ENCODE measurements at places on chromosomes 5 and 9.

GRCh38 chr9:127308652-127309434 is 44.3 kb downstream of the GARNL3 start:
- no peak for DNase-seq
- H3K4me3 ChIP-seq: no peak overlapping the region
- no peak overlapping the region for H3K27ac ChIP-seq
- no peaks in the 10 kb centered on the region for H3K36me3 ChIP-seq

DNA sequence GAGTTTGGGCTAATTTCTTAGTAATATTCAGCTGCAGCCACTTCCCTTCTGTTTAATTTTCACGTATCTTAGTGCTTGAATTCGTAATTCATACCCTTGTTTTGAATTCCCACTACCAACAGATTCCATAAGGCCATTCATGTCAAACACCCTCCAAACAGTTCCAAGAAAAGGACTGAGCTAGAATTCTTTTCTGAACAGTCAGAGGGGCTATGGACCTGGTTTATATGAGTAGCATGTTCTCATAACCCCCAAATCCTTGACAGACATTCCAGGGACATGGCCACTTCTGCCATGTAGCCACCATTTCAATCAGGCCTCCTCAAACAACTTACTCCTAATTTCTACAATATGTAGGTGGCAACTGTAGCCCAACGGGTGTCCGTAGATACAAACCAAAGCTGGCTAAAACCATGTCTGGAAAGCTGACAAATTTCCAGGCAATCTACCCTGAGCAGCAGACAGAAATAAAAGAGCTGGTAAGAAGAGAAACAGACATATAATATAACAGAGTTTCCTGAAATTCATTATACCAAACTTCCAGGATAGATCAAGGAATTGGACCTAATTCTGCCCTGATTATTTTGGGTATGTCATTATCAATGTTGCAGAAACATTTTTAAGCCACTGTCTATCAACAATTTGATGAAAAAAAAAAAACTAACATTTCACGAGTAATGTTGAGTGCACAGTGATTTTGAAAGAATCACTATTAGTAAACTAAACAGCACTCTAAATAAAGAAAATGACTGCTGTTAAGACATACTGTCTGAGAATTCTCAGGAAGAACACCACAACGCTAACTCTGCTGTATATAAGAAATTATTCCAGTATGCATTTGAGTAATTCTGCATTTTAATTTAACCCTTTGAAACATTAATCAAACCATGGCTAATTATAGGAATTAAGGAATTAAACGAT is 40.7 kb downstream of the EBF1 start:
- H3K27ac ChIP-seq: no peak overlapping the region
- H3K36me3 ChIP-seq: no peaks in the 10 kb centered on the region
- H3K4me3 ChIP-seq: no peak overlapping the region

GRCh38 chr9:38001430-38001829 is 67.6 kb downstream of the SHB start:
- peaks cover 49% of the 10 kb centered on the region for H3K4me1 ChIP-seq
- no peak overlapping the region for H3K27ac ChIP-seq
- H3K4me3 ChIP-seq: no peak overlapping the region

GRCh38 chr9:121399883-121400607 is 30.0 kb upstream of the STOM start:
- H3K27ac ChIP-seq: no peak overlapping the region
- DNase-seq: no peak
- H3K4me3 ChIP-seq: no peak overlapping the region
- peaks cover 7% of the 10 kb centered on the region for H3K4me1 ChIP-seq

- no peak for DNase-seq
- H3K4me3 ChIP-seq: no peak overlapping the region
- H3K4me1 ChIP-seq: no peaks in the 10 kb centered on the region
- no peak overlapping the region for H3K27ac ChIP-seq
These were observed 137.6 kb downstream of the CRB2 start for GRCh38 chr9:123493627-123494026.

- peaks cover 9% of the 10 kb centered on the region for H3K4me1 ChIP-seq
- no peaks in the 10 kb centered on the region for H3K36me3 ChIP-seq
- no peak for DNase-seq
- H3K27me3 ChIP-seq: peaks cover 13% of the 10 kb centered on the region
- no peak overlapping the region for H3K27ac ChIP-seq
- H3K4me3 ChIP-seq: no peak overlapping the region
These were observed 8.8 kb upstream of the IGFBPL1 start for GRCh38 chr9:38432922-38433510.

DNA sequence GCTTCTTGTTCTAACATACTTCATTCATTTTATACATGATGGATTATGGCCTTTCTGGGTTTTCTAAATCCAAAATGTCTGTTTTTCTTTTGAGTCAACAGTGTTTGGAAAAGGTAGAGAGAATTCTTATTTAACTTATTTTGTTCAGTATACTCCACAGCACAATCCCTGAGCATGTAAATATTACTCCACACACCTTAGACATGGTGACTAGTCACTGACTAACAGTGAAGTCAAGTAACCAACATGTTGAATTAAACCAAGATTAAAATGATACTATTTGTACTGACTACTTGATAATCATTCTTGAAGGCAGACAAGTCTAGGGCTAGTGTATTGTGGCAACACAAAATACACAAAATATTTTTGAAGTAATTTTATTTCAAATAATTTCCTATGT is 55.0 kb downstream of the HAPLN1 start:
- H3K36me3 ChIP-seq: no peaks in the 10 kb centered on the region
- no peaks in the 10 kb centered on the region for H3K27me3 ChIP-seq
- DNase-seq: no peak
- H3K4me3 ChIP-seq: no peak overlapping the region

DNA sequence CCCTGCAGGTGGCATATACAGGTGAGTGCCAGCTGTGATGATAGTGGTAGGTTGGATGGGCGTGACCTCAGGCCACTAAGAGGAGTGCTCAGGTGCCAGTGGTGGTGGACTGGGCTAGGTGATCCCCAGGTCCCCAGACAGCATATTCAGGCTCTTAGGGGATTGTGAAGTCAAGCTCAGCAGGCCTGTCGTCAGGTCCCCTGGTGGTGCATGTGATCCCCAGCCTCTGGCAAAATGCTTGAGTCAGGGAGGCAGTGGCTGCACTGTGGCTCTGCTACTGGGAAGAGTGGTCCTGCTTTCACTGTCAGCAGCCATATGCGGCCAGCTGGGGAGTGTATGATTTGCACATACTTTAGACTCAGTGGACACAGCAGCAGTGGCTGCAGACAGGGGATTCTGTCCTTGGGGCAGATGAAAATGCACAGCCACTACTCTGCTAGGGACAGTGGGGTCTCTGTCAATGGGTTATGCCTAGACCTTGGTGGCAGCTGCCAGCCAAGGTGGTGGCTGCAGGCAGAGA is 31.6 kb upstream of the CTSL start:
- no peak overlapping the region for H3K4me3 ChIP-seq
- H3K27ac ChIP-seq: no peak overlapping the region
- H3K27me3 ChIP-seq: peaks cover 2% of the 10 kb centered on the region
- H3K4me1 ChIP-seq: no peaks in the 10 kb centered on the region
- H3K36me3 ChIP-seq: no peaks in the 10 kb centered on the region

- no peaks in the 10 kb centered on the region for H3K36me3 ChIP-seq
- no peak overlapping the region for H3K27ac ChIP-seq
- no peaks in the 10 kb centered on the region for H3K27me3 ChIP-seq
- no peak overlapping the region for H3K4me3 ChIP-seq
These were observed 2148.9 kb upstream of the ACO1 start for GRCh38 chr9:30235564-30235963.

GRCh38 chr9:101486693-101487442 is 46.8 kb upstream of the RNF20 start:
- DNase-seq: peak; percentile 22
- H3K36me3 ChIP-seq: peaks cover 2% of the 10 kb centered on the region
- peak overlapping the region; percentile 6 for H3K4me3 ChIP-seq
- H3K27ac ChIP-seq: no peak overlapping the region
- H3K4me1 ChIP-seq: peaks cover 12% of the 10 kb centered on the region
- peaks cover 59% of the 10 kb centered on the region for H3K27me3 ChIP-seq

GRCh38 chr9:109311731-109312130 is 9.1 kb downstream of the EPB41L4B start:
- no peaks in the 10 kb centered on the region for H3K4me1 ChIP-seq
- H3K4me3 ChIP-seq: no peak overlapping the region
- H3K36me3 ChIP-seq: no peaks in the 10 kb centered on the region
- H3K27me3 ChIP-seq: peaks cover 31% of the 10 kb centered on the region

DNA sequence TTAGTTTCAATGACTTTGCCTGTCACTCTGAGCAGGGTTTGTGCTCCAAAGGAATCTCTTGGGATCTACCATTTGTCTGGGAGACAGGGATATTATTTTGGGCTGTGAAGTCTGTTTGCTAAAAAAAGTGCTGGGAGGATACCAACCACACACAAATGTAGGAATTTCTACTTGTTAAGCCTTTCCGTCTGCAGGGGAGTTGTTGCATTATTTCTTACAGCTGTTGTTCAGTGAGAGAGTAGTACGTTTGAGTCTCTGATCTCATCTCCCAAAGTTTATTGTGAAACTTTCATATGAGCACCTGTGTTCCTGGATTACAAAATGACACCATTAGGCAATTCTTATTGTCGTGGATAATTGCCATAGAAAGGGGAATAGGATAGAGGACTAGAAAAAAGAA is 78.3 kb upstream of the SEMA6A start:
- H3K27me3 ChIP-seq: peaks cover 10% of the 10 kb centered on the region
- no peak overlapping the region for H3K4me3 ChIP-seq
- H3K36me3 ChIP-seq: no peaks in the 10 kb centered on the region
- H3K4me1 ChIP-seq: no peaks in the 10 kb centered on the region
- H3K27ac ChIP-seq: no peak overlapping the region
- DNase-seq: no peak

GRCh38 chr5:177421062-177421798 is 5.2 kb upstream of the GRK6 start:
- H3K27ac ChIP-seq: no peak overlapping the region
- no peak for DNase-seq
- H3K27me3 ChIP-seq: no peaks in the 10 kb centered on the region
- no peak overlapping the region for H3K4me3 ChIP-seq
- H3K36me3 ChIP-seq: peaks cover under 1% of the 10 kb centered on the region
- peaks cover 24% of the 10 kb centered on the region for H3K4me1 ChIP-seq

GRCh38 chr5:6302684-6303083 is 75.7 kb downstream of the MED10 start:
- H3K27me3 ChIP-seq: no peaks in the 10 kb centered on the region
- no peak for DNase-seq
- H3K4me1 ChIP-seq: no peaks in the 10 kb centered on the region

DNA sequence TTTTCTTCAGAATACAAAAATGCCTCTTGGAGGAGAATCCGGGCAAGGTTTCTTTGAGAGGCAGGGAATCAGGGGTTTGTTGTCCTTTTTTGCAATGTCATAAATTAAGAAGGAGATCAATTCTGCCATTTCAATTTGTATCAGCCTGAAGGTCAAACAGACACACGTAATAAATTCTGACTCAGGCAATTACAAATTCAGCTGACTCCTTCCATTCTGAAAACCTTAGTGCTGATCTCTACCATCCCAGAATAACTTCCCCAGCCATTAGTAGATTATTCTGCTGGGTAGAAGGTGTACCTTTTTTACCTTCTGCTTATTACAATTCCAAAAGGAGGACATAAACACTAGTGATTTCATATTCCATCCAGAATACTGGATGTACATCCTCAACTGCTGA is 516.6 kb downstream of the AGTPBP1 start:
- no peak overlapping the region for H3K4me3 ChIP-seq
- no peaks in the 10 kb centered on the region for H3K27me3 ChIP-seq
- no peak for DNase-seq
- H3K4me1 ChIP-seq: no peaks in the 10 kb centered on the region
- H3K36me3 ChIP-seq: no peaks in the 10 kb centered on the region
- H3K27ac ChIP-seq: no peak overlapping the region
